Pulmonary artery endothelial cell (primary cell): ENCODE measurements at places on chromosomes 4 and X. TPM values are rescaled to one million over a fixed set of nuclear protein-coding genes. Genes with fewer than 3 reads are reported as not detected.

The MTMR1 gene
- 17.7 and 21.9 TPM in 2 replicates for total RNA-seq

The RPA4 gene
- total RNA-seq = 0.73 and 1.2 TPM in 2 replicates

DNA sequence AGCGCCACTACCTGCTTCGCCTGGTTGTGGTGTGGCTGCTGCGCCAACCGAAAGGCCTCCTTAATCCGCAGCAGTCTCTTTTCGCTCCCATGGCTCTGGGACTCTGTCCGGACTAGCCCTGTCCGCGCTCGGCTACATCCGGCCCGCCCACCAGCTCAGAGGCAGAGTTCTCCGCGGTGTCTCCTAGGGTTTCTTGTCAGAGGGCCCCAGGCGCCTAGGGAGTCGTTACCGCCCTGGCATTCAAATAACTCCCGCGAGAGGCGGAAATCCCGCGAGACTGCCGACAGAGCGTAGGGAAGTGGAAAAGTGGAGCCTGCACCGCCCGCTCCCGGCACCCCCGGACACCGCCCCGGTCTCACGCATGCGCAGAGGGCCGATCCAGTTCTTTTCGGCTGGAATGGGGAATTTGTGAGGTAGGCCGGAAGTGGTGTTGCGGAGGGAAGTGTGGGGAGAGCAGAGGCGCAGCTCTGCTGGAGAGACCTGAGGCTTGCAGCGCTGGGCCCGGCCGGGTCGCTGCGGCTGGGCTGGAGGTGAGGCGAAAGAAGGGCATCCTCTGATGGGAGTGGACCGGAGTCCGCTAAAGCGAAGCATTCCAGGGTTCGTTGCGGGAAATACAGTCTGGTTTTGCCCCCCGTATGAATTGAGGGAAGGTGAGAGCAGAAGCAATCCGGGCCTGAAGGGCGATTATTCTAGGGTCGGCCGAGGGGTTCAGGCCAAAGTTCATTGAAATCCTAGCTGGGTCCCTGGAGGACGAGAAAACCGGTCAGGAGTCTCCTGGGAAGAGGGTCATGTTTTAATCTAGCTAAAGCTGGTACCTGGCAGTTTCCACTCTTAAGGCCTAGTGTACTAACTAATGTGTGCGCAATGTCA lies at the start of gene FAM200B:
TSS of gene FAM200B (plus strand) at position 456 of the 870 bp plus-strand sequence. CDS start 5,151 bp downstream, outside the sequence.
- DNase-seq = peak; percentile 90

The HMGB2 gene
- total RNA-seq = 125 and 230 TPM in 2 replicates

- no peak for DNase-seq
These were observed 1.9 kb downstream of the STOX2 start for GRCh38 chr4:183906739-183907651.

- no peak for DNase-seq
These were observed 538.7 kb upstream of the SMIM31 start for GRCh38 chr4:164215113-164215741.

The MAGEA2 gene
- total RNA-seq = not detected in 2 replicates

DNA sequence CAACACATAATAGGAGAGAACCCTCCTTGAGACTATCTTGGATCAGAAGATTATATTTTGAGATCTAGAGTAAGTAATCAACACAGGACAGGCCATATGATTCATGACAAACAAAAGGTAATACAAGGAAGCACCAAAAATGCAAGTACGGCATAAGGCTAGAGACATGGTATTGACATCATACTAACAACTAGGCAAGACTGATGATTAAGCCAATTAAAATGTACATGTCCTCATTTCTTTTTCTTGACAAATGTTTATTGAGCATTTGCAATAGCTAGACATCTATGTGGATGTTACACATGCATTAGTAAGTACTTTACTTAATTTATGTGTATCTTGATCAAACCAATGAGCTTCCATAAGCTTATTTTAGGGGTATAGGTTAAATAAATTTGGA lies 695.7 kb upstream of the GALNTL6 start:
- DNase-seq = no peak

- no peak for DNase-seq
These were observed 11.4 kb downstream of the MAOB start for GRCh38 chrX:43870758-43871419.

GRCh38 chr4:100881283-100881682 lies 363.5 kb upstream of the EMCN start:
- DNase-seq = no peak
